GM12878 (cell line): ENCODE measurements at places on chromosomes 5 and 9.
A peak's percentile ranks its signal among the peaks of the same experiment; 100 is the strongest.

DNA sequence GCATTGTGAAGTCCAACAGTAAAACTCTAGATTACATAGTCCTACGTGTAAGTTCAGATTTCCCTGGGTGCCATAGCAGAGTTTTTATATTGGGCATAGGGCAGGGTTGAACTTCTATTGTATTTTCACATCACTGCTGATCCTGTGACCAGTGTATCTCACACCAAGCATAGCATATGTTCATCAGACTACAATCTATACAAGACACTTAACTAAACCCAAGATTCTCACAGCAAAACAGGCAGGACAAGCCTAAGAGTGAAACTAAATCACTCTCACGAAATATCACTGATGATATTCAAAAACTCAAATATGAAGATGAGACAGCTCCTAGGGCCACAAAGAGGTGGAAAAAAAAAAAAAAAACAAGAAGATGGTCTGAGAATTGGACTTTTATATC, 3.2 kb upstream of the PPP1R2B start:
- no peak for DNase-seq

- DNase-seq, result peak; percentile 51
Measured at GRCh38 chr5:127410959-127411358, 106.5 kb upstream of the PRRC1 start.

DNA sequence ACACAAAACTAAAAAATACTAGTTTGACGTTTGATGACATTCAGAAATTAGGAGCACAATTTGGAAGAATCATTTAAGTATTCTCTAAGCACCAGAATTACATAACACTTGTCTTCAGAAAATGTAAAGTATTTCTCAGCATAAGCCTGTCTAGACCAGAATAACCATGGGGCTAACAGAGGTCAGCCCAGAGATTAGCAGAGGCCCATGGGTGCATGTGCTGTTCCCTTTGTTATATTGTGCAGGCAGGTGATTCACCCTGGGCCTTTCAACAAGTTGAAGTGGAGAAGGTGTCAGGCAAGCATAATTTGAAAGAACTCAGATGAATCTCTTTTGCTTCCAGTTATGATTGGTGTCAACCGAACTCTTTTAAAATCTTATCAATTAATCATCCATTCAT, 227.9 kb downstream of the LURAP1L start:
- DNase-seq, result no peak

DNA sequence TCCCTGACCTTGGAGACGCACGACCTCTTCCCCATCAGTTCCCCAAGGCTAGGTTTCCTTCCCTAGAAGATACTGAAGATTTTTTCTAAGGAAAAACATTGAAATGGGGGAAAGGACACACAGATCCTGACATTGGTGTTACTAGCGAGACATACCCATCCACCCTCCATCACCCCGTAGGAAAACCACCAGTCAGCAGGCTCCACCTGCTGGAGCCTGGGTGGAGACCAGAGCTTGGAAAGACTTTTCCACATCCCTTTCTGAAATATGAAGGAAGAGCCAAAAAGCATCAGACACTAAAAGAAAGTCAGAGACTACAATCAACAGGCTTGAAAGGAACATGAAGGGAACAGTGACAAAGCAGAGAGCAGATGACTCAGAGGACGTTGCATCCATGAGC, 638.0 kb downstream of the IRX1 start:
- DNase-seq, result no peak

GRCh38 chr9:88084357-88085183, 53.7 kb downstream of the SPATA31C2 start:
- no peak for DNase-seq

- DNase-seq, result no peak
Measured at GRCh38 chr5:15286650-15287049, 213.3 kb upstream of the FBXL7 start.

DNA sequence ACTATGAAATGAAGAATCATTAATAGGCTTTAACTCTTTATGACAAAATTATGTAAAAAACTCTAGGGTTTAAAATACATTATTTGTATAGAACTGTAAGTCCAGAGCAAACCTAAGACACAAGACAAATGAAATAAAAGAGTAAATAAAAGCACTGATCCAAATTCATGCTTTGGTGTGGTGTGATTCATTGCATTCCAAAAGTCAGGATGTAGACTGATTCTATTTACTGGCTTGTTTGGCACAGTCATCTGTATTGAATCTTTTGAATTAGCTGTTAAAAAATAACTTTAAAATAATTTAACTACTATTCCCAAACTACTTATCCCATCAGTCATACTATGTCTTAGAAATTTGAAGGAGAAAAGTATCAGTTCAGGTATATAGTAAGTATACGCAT, 31.1 kb downstream of the IL4 start:
- no peak for DNase-seq

DNA sequence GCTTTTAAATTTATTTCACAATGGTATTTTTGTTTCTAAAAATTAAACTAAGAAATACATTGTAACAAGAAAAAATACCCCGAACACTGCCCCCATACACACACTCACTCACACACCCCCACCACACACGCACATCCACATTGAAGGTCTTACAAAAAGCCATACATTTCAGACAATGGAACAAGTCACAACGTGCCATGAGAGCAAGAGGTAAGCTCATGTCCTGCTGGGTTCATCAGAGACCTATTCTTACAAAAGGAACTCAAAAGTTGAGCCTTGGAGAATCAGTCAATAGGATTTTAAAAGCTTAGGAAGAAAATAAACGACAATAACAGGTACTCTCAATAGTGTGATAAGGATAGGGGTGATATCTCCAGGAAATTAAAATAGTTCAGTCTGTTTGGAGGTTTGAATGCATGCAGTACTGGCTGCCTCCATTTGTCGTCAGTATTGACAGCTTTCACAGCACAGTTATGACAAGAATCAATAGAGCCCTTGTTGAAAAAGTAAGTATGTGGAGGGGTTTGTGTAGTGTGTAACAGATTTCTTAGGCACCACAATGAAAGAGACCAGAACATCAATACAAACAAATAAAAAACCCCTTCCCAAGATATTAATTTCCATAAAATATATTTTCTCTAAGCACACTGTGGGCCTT, 1826.2 kb upstream of the CDH6 start:
- no peak for DNase-seq

DNA sequence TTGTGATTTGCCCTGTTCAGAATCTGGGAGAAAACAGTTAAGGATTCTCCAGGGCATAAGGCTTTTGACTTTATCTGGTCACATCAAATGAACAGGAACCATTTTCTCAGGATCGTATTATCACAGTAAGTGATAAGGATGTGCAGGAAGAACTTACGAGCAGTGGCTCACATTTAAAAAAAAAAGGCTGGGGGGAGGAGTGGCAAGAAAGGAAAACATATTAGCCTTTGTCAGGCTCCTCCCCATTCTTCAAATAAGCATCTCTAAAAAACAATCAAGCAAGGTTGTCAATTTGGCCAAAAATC, 234.3 kb upstream of the TMEM161B start:
- DNase-seq, result no peak
